ENCODE measurements at places on chromosomes 2 and 18.

DNA sequence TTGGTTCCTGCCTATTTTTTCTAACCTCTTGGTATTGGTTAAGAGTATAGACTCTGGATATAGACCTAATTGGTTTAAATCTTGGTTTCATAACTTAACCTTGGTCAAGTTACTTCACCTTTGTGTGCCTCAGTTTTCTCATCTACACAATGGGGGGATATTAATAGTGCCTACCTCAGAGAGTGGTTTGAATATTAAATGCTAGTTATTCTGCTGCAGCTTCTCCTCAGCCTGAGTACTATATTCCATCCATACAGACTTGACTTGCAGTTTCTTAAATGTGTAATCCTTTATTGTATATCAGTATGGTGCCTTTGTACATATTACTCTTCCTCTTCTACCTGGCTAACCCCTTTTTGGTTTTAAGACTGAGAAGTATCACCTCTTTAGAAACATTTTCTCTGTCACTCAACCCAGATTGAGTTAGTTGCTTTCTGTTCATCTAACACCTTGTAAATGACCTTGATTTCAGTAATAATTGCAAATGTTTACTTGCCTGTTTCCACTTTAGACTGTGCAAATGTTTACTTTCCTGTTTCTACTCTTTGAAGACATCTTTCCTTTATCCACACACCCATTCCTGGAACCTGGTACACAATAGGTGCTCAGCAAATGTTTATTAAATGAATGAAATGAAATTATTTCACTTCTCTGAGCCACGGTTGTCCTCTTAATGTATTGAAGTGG is 6.6 kb downstream of the ACVR2A start:
- no peak for DNase-seq

DNA sequence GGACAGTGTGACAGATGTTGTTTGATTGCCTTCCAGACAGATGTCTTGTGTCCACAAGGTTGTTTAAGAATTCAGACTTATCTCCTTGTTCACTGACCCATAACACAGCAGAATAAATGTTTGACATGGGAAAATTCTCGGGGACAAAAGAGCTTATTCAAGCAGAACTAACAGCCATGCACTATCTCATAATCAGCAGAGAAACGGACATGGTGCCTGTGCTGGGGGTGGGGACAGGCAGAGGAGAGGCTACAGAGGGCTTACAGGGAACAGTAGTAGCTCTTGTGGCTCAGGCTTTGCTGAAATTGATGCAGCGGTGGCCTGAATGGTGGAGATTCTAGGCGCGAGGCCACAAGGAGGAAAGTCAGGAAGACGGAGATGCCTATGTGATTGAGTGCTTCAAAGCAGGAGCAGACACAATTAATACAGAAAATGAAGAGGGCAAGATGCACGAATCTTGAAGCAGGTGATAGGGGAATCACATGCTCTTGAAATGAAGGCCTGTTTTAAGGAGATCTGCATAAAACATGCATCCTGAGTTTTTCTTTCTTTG is 62.0 kb upstream of the CAB39 start:
- DNase-seq: no peak

DNA sequence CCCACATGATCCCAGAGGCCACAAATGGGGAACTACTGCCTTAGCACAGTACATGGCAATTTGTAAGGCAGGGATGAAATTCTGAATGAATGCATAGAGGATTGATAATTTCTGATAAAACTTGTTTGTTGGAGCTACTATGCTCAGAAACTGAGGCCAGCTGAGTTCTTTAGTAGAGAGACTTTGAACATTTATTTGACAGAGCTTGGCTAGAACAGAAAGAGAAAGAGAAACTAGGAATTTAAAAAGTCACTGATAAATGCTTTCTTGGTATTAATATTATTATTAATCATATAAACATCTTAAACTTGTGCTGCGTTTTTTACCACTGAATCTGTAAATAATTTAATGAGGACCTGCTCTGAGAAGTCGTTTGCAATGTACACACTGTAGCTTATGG is 923.7 kb upstream of the CNTNAP5 start:
- DNase-seq: no peak

GRCh38 chr2:73175663-73176204 is 26.6 kb upstream of the NOTO start:
- DNase-seq: no peak

GRCh38 chr18:75521816-75522215 is 94.3 kb upstream of the SMIM21 start:
- DNase-seq: no peak

GRCh38 chr2:224042191-224042696 is 3.2 kb upstream of the SERPINE2 start:
- no peak for DNase-seq

DNA sequence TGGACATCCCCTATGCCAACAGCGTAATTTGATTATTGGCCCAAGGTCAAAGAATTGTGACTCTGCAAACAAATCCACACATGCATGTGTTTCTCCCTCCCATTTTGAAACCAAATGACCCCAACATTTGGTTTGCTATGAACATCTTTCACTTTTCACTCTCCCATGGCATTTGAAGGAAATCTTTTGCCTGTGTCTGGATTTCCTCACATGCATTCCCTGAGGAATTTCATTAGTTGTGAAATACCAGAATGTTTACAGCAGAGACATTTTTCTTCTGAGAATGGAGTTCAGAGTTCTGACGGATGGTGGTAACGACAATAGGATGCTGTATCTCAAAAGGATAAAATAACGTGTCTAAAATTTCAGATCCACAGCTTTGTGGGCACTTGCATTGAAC is 60.3 kb upstream of the LMAN1 start:
- no peak for DNase-seq

- DNase-seq: no peak
These were observed 5.5 kb downstream of the COL6A3 start for GRCh38 chr2:237408335-237409000.

GRCh38 chr2:38659115-38659514 is 6.8 kb upstream of the GALM start:
- DNase-seq: no peak

- DNase-seq: no peak
These were observed 279.1 kb upstream of the ZEB2 start for GRCh38 chr2:144798989-144799388.

GRCh38 chr2:228700638-228701037 is 519.2 kb upstream of the SPHKAP start:
- DNase-seq: no peak

DNA sequence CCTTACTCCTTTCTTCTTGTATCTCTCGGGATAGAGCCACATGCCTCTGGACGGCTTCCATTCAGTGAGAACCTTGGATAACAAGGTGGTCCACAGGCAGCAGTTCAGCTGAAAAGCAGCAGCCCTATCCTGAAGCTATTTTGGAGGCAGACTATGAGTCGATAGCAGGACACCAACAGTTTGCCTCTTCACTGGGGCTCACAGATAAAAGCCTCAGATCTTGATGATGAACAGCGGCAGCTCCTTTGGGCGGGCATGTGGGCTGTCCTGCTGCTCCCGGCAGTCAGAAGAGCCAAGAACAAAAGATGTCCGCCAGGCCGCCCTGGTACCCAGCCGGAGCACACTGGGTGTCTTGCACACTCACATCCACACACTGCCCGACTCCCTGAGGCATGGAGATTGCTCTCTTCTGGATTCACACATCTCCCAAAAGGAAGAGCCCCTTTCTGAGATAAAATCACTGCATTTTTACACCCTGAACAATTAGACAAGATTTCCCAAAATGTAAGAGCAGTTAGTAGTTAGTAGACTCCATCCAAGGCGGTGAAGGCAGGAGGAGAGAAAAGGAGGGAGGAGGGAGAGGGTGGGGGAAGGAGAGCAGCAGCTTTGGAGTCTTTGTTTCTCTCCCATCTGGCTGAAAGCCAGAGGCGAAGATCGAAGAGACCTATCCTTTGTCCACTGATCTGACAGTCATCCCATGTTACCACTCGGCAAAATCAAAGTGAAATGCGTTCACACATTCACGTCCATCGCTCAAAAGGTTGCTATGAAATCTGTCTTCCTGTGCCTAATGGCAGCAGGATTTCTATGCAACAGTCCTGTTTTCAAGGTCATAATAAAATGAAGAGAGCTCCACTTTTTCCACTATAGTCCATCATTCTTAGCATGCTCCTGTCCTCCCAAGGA is 90.1 kb upstream of the KLF7 start:
- no peak for DNase-seq

- DNase-seq: no peak
These were observed 199.9 kb upstream of the PKDCC start for GRCh38 chr2:41847744-41848441.

DNA sequence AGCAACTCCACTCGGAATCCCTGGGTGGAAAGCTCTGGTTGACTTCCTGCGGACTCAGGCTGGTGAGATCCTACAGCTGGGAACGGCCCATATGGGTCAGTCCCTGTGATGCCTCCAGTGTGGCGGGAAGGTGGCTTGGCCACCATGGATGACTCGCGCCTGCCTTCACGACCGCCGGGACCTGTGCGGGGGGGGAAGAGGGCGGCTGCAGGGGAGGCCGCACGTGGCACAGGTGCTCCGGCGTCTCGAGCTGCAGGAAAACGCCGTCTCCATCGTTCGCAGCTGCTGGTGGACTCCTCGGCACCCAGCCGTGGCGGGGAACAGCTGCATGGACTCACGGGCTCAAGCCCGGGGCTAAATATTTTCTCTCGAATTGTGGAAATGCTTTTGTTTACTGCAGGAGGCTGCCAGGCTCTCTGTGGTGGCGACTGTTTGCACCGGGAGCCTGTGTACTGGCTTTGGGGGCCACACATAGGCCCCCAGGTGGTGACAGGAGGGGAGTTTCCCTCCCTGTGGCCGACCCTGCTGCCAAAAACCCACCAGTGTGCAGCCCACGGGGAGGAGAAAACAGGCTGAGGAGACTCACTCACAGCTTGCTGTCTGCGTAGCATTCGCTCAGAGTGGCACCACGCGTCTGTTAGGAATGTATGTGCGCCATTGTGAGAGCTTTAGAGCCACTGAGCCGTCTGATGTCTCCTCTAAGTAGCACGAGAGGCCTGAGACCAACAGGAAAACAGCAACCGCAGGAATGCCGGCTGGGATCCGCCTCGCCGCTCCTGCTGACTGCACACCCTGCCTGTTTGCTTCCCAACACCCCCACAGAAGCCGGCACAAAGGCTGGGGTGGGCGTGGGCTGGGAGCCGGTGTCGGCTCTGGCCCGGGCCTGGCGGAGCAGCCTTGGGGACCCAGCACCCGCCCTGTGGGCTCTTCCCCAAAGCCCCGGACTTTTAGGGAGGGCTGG is 89.2 kb downstream of the NFATC1 start:
- no peak for DNase-seq

DNA sequence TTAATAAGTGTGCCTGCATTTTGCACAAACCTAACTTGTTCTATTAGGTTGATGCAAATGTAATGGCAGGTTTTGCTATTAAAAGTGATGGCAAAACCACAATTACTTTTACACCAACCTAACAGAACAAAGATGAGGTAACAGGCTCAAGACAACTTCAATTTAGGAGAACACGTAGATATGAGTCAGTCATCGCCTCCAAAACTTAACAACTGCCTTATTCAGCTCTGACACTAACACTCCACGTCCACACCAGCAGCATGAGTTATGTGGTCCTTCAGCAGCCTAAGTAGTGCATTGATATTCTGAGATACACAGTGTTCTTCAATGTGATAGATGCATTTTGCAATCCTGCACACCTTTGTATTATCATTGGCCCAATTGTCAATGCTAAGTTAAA is 1175.1 kb upstream of the ACVR2A start:
- DNase-seq: no peak

Measured in GDM1 (cell line).